ENCODE measurements at places on chromosomes 7 and 10. TPM values are rescaled to one million over a fixed set of nuclear protein-coding genes. Genes with fewer than 3 reads are reported as not detected.

- DNase-seq: no peak
- H3K4me3 ChIP-seq: no peak overlapping the region
- H3K4me1 ChIP-seq: no peaks in the 10 kb centered on the region
- H3K36me3 ChIP-seq: no peaks in the 10 kb centered on the region
- H3K27ac ChIP-seq: no peak overlapping the region
- no peaks in the 10 kb centered on the region for H3K27me3 ChIP-seq
Observed at GRCh38 chr10:125772112-125772863, 3.3 kb downstream of the MMP21 start.

DNA sequence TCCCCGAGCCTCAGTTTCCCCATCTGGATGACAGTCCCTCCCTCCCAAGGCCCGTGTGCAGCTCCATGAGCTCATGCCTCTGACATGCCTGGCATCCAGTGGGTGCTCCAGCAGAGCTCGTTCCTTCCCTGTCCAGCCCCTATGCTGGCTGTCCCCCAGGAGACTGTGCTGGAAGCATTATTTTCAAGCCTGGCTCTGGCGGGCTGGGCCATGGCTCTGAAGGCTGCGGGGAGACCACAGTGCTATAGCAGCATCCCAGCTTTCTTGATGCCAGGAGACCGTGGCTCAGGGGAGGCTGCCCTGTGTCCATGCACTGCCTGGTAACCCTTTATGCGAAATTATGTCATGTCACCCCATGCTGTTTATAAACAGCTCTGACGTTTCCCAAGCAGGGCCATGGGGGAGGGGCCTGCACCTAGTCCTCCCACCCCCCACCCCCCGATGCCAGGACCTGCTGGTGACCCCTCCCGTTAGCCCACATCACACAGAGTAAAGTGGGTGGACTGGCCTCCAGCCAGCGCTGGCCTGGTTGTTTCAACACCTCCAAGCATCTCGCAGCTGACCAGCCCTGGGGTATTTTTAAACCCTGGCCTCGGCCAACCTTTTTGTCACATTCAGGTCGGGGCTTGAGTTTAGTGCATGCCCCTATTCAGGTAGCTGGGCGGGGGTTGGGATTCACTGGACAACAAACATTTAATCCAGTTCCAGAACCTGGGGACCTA is 105.9 kb upstream of the ZNF716 start:
- no peak overlapping the region for H3K4me3 ChIP-seq
- H3K27me3 ChIP-seq: no peaks in the 10 kb centered on the region
- H3K4me1 ChIP-seq: no peaks in the 10 kb centered on the region
- H3K36me3 ChIP-seq: no peaks in the 10 kb centered on the region

MYL10 gene
- not detected for total RNA-seq

- no peaks in the 10 kb centered on the region for H3K36me3 ChIP-seq
- H3K27ac ChIP-seq: no peak overlapping the region
- H3K4me3 ChIP-seq: no peak overlapping the region
- H3K4me1 ChIP-seq: no peaks in the 10 kb centered on the region
Observed at GRCh38 chr10:5343092-5343491, 21.7 kb upstream of the UCN3 start.

CNPY1 gene
- not detected for total RNA-seq

DNA sequence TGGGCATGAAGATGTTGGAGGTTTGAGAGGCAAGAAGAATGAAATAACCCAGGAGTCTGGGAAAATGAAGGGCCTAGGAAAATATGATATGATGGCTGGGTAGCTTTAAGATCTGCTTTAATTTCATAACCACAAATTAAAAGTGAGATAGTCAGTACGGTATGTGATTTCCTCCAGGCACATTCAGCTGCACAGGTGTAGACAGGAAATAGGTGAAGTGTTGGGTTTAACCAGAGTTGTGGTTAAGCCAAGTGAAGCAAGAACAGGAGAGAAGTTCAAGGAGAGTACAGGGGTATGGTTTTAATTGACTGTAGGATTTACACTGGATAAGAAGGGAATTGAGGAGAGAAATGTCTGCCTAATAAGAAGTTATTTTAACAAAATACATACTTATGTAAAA is 2.6 kb downstream of the PNLIPRP3 start:
- no peak for DNase-seq
- no peak overlapping the region for H3K4me3 ChIP-seq
- no peaks in the 10 kb centered on the region for H3K36me3 ChIP-seq
- H3K27ac ChIP-seq: no peak overlapping the region
- no peaks in the 10 kb centered on the region for H3K4me1 ChIP-seq
- no peaks in the 10 kb centered on the region for H3K27me3 ChIP-seq

DNA sequence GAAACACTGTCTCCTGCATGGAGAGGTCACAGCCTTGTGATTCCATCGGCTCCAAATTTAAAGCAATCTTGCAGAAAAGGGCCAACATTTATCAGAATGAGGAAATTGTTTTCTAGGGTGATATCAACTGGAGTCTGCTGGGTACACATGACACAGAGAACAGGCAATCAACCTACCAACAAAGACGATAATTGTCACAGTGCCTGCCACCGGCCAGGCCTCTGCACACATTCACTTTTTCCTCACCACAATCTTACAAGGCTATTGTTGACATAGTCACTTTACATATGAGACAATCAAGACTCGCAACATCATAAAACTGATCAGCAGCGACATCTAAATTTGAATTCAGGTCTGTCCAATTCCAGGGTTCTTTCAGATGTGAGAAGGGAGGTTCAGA is 189.4 kb downstream of the KCNMA1 start:
- no peaks in the 10 kb centered on the region for H3K36me3 ChIP-seq
- H3K27me3 ChIP-seq: no peaks in the 10 kb centered on the region
- H3K27ac ChIP-seq: no peak overlapping the region
- no peak overlapping the region for H3K4me3 ChIP-seq

GRCh38 chr10:13352519-13352918 is 4.4 kb upstream of the SEPHS1 start:
- no peaks in the 10 kb centered on the region for H3K36me3 ChIP-seq
- no peak for DNase-seq
- no peaks in the 10 kb centered on the region for H3K4me1 ChIP-seq
- H3K27me3 ChIP-seq: no peaks in the 10 kb centered on the region
- no peak overlapping the region for H3K4me3 ChIP-seq
- no peak overlapping the region for H3K27ac ChIP-seq

DNA sequence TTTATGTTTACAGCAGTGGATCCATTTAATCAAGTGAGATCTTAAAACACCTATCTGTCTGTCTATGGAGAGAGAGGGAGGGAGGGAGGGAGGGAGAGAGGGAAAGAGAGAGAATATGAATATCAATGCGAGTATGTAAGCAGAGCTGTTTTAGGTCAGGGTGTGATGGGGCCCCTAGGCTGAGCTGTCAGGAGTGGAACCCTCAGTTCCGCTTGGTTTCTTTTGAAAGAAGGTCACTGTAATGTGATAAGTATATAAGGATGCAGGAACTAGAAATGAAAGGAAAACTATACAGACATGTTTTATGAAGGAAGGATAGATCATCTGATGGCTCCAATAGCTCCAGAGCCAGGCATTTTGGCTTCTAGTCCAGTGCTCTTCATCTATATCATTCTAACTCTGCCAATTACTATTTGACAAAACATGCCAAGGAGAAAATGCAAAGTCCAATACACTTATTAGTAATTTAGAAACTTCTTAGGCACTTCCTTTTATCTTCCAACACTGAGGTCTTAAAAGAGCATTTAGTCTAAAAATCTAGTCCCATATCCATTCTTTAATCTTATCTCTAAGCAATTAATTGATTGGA is 70.3 kb downstream of the NRCAM start:
- H3K36me3 ChIP-seq: no peaks in the 10 kb centered on the region
- no peaks in the 10 kb centered on the region for H3K27me3 ChIP-seq
- H3K4me1 ChIP-seq: no peaks in the 10 kb centered on the region
- no peak for DNase-seq

GRCh38 chr7:67807826-67808225 is 811.2 kb downstream of the TYW1 start:
- H3K27ac ChIP-seq: no peak overlapping the region
- H3K4me1 ChIP-seq: no peaks in the 10 kb centered on the region
- H3K27me3 ChIP-seq: no peaks in the 10 kb centered on the region
- DNase-seq: no peak
- no peak overlapping the region for H3K4me3 ChIP-seq

DNA sequence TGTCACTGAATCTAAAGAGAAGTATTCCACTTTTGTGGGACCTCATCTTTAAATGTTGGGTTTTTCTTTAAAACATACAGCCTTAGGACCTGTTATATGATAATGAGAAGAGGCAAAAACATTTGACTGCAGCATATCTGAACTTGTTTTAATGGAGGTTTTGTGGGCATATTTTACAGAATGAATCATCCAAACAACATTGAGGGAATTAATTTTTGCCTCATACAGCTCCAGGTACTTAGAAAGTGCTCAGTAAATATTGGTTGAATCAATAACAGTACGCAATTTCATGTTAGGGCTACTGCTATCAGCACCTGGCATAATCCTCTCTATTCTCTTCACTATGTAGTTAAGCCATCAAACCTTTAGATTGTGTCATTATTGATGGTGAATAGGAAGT is 115.9 kb downstream of the MALRD1 start:
- H3K27ac ChIP-seq: no peak overlapping the region
- H3K36me3 ChIP-seq: no peaks in the 10 kb centered on the region
- H3K4me1 ChIP-seq: no peaks in the 10 kb centered on the region
- no peak overlapping the region for H3K4me3 ChIP-seq
- DNase-seq: no peak

- no peaks in the 10 kb centered on the region for H3K36me3 ChIP-seq
Observed at GRCh38 chr10:123622381-123622780, 43.8 kb upstream of the GPR26 start.

ANLN gene
- 5.3 TPM for total RNA-seq

DNA sequence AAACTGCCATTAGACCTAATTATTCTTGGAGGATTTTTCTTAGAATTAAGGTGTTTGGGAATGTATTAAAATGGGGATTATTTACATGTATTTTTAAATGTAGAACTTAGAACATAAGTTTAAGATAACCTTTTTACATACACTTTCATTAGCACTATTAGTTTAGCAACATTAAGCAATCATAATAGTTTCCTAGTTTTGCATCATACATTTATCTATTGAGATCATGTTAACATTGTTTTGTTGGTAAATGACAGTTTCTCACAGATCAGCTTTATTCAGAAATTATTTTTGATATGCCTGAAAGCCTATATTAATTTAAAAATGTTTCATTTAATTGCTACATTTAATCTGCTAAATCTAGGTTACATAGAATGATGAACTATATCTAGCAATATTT is 189.7 kb upstream of the PPP1R3A start:
- no peak for DNase-seq
- H3K4me3 ChIP-seq: no peak overlapping the region
- H3K36me3 ChIP-seq: no peaks in the 10 kb centered on the region
- no peaks in the 10 kb centered on the region for H3K27me3 ChIP-seq
- no peak overlapping the region for H3K27ac ChIP-seq
- no peaks in the 10 kb centered on the region for H3K4me1 ChIP-seq

- no peak overlapping the region for H3K27ac ChIP-seq
- H3K4me1 ChIP-seq: no peaks in the 10 kb centered on the region
- H3K27me3 ChIP-seq: no peaks in the 10 kb centered on the region
- no peak for DNase-seq
Observed at GRCh38 chr7:43078794-43079193, 33.7 kb upstream of the HECW1 start.

GRCh38 chr7:26729150-26729775 is 135.1 kb downstream of the SKAP2 start:
- no peak overlapping the region for H3K27ac ChIP-seq
- H3K4me3 ChIP-seq: no peak overlapping the region
- no peak for DNase-seq
- no peaks in the 10 kb centered on the region for H3K36me3 ChIP-seq
- no peaks in the 10 kb centered on the region for H3K27me3 ChIP-seq

LIPM gene
- not detected for total RNA-seq

DNA sequence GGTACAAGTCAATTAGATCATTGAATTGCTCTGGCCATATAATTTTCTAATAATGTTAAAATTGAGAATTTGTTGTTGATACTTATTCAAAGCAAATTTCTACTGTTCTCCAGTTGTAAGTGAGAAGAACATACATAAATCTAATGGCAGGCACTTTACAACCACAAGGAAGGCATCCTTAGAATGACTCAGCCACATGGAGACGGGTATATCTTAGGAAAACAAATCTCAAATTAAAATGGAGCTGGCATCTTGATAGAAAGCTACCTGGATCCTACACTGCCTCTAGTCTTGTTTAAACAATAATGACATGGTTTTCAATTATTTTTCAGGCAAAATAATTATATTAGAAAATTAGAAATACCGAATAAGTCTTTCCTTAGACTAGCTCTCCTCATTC is 1183.7 kb upstream of the SORCS1 start:
- H3K36me3 ChIP-seq: no peaks in the 10 kb centered on the region
- H3K4me3 ChIP-seq: no peak overlapping the region
- H3K27me3 ChIP-seq: no peaks in the 10 kb centered on the region
- no peaks in the 10 kb centered on the region for H3K4me1 ChIP-seq
- H3K27ac ChIP-seq: no peak overlapping the region
- no peak for DNase-seq

- no peaks in the 10 kb centered on the region for H3K27me3 ChIP-seq
- no peak for DNase-seq
- no peak overlapping the region for H3K27ac ChIP-seq
- no peaks in the 10 kb centered on the region for H3K36me3 ChIP-seq
Observed at GRCh38 chr10:108362961-108363360, 1198.5 kb upstream of the SORCS1 start.

All from uterus (tissue), 4 donors.